ENCODE measurements at places on chromosomes 4 and X. TPM values are rescaled to one million over a fixed set of nuclear protein-coding genes. Genes with fewer than 3 reads are reported as not detected.
A peak's percentile ranks its signal among the peaks of the same experiment; 100 is the strongest.

GRCh38 chrX:10611441-10612090 is 8.8 kb downstream of the MID1 start:
- H3K27me3 ChIP-seq = peaks cover 4% of the 10 kb centered on the region
- H3K27ac ChIP-seq = no peak overlapping the region
- H3K4me3 ChIP-seq = no peak overlapping the region
- H3K4me1 ChIP-seq = no peaks in the 10 kb centered on the region

DNA sequence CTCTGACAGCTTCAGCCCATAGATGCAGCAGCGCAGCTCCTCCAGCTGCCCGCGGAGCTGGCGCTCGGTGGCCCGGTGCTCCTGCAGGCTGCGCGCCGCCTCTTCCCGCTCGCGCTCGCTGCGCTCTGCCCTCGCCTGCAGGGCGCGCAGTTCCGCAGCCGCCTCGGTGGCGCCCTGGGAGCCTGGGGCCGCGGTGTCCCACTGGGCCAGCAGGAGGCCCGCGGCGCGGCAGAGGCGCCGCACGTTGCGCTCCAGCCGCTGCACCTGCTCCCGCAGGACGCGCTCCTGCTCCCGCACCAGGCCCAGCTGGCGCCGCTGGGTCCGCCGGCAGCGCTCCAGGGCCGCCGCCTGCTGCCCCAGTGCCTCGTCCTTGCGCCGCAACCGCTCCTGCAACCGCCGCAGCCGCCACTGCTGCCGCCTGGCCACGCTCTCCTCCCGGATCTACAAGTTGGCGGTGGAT is 10.1 kb downstream of the C4orf50 start:
- no peaks in the 10 kb centered on the region for H3K36me3 ChIP-seq
- DNase-seq = no peak
- H3K27ac ChIP-seq = no peak overlapping the region
- H3K4me1 ChIP-seq = peaks cover 8% of the 10 kb centered on the region
- no peak overlapping the region for H3K4me3 ChIP-seq

DNA sequence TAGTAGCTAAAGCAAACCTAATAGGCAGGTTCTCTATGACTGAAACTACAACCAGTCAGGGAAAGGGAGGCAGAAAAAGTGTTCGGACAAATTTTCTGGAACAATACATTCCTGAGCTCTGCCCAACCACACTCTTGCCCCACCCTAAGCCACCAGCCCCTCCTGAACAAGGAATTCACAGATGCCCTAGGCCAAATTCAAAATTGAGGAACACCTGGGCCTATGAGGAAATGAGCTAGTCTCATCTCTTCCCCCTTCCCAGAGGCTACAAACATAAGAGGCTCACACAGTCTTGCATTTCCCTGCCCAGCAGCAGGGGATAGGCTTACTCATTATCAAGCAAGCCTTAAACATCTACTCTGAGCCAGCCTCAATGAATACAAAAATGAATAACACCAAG is 284.7 kb downstream of the ZNF674 start:
- no peak overlapping the region for H3K27ac ChIP-seq
- H3K4me3 ChIP-seq = no peak overlapping the region
- no peaks in the 10 kb centered on the region for H3K4me1 ChIP-seq
- DNase-seq = no peak
- no peaks in the 10 kb centered on the region for H3K36me3 ChIP-seq

DNA sequence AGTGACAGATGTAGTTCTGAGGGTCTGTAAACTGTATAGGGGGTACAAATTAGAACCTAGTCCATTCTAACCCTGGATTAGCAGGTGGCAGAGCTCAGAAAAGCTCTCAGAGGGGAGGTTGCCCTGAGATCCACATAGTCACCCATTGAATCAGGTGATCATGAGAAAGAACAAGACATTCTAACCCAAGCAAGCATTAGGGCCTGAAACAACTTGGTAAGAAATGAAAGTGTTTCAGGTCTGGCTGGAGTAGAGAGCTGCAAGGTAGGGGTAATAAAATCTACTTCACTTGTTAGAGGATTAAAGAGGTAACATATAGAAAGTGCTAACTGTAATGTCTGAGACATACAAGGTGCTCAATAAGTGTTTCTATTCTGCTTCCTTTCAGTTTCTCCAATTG is 8.8 kb upstream of the BMP2K start:
- no peak overlapping the region for H3K27ac ChIP-seq
- H3K36me3 ChIP-seq = no peaks in the 10 kb centered on the region
- no peak overlapping the region for H3K4me3 ChIP-seq
- DNase-seq = no peak
- peaks cover 5% of the 10 kb centered on the region for H3K4me1 ChIP-seq
- H3K27me3 ChIP-seq = no peaks in the 10 kb centered on the region

- H3K36me3 ChIP-seq = no peaks in the 10 kb centered on the region
- H3K27me3 ChIP-seq = no peaks in the 10 kb centered on the region
- H3K4me3 ChIP-seq = no peak overlapping the region
- peaks cover 13% of the 10 kb centered on the region for H3K4me1 ChIP-seq
- no peak overlapping the region for H3K27ac ChIP-seq
Observed at GRCh38 chr4:16661813-16662212, 236.6 kb downstream of the LDB2 start.

DNA sequence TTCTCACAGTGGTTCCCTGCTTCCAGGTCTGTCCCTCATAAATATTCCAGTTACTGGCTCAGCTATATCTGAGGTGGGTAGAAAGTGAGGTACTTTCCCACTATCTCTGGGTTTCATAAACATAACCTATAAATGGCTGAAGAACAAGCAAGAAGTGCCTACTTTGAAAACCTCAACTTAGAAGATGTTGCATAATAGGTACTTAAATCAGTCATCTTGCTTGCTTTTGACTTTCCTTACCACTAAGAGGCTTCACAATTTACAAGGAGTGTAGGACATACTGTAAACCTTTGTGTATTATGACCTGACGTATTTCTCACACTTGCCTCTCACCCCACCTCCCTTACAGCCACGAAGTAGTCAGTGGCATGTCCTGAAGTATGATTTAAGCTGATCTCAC is 145.9 kb downstream of the PCDH19 start:
- no peaks in the 10 kb centered on the region for H3K4me1 ChIP-seq
- no peaks in the 10 kb centered on the region for H3K36me3 ChIP-seq
- DNase-seq = no peak
- no peak overlapping the region for H3K4me3 ChIP-seq

GRCh38 chr4:99264927-99265326 is 25.9 kb downstream of the ADH1A start:
- no peak for DNase-seq
- H3K27ac ChIP-seq = no peak overlapping the region
- H3K4me3 ChIP-seq = no peak overlapping the region
- H3K27me3 ChIP-seq = no peaks in the 10 kb centered on the region

DNA sequence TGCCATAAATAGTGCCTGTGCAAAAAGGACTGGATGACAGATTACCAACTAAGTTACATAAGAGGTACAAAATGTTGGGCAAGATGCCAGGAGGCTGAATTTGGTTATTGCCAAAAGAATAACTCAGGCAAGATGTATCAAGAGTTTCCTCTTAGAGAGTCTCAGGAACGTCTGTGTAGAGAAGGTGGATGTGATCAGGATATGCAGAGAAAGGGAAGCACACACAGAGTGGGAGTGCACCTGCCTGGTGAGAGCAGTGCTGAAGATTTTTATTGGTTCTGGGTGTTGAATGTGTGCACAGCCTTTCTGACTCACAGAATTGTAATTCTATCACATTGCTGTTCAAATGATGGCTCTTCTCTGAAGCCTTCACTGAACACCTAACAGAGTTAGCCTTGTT is 156.8 kb upstream of the HS3ST1 start:
- no peaks in the 10 kb centered on the region for H3K36me3 ChIP-seq
- H3K4me3 ChIP-seq = no peak overlapping the region
- no peaks in the 10 kb centered on the region for H3K27me3 ChIP-seq
- no peak for DNase-seq

DNA sequence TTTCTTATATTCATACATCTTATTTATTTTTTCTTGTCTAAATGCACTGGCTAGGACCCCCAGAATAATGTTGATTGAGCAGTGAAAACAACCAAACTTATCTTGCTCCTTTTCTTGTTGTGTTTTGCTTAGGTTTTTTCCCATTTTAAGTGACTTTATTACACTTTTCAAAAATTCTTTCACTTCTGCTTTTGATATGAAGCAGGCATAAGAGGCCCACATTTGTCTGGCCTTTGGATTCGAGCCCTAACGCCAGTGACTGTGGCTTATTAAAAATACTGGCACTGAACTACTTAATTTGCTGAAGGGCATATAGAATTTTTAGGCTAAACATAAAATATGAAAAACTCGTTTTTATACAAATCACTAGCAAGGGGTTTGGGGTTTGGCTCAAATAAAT is 197.0 kb downstream of the ASB9 start:
- H3K4me1 ChIP-seq = no peaks in the 10 kb centered on the region
- H3K4me3 ChIP-seq = no peak overlapping the region
- DNase-seq = no peak
- H3K27ac ChIP-seq = no peak overlapping the region

GRCh38 chrX:153635788-153636668 is 11.0 kb upstream of the DUSP9 start:
- H3K27me3 ChIP-seq = no peaks in the 10 kb centered on the region
- peak; percentile 31 for DNase-seq
- H3K27ac ChIP-seq = no peak overlapping the region

GRCh38 chrX:88613338-88613737 is 133.7 kb upstream of the CPXCR1 start:
- no peak overlapping the region for H3K27ac ChIP-seq
- H3K36me3 ChIP-seq = no peaks in the 10 kb centered on the region
- no peaks in the 10 kb centered on the region for H3K27me3 ChIP-seq
- H3K4me3 ChIP-seq = no peak overlapping the region
- H3K4me1 ChIP-seq = no peaks in the 10 kb centered on the region
- no peak for DNase-seq

DNA sequence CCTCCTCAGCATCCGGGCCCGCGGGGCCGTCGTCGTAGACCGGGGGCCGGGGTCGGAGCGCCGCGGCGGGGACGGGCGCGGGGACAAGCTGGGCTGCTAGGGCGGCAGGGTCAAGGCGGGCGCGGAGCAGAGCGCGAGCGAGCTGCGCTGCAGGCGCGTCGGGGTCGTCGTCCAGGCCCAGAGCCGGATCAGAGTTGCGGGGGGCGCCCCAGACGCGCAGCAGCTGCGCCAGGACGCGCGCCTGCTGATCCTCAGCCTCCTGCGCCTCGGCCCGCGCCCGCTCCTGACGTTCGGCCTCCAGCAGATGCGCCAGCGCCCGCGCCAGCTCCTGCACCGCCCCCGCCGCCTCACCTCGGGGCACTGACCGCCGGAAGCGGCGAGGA is 3.5 kb downstream of the PCSK1N start:
- no peaks in the 10 kb centered on the region for H3K4me1 ChIP-seq
- no peaks in the 10 kb centered on the region for H3K36me3 ChIP-seq
- no peak overlapping the region for H3K27ac ChIP-seq
- no peak for DNase-seq

The MTM1 gene
- total RNA-seq = 16.3 TPM

DNA sequence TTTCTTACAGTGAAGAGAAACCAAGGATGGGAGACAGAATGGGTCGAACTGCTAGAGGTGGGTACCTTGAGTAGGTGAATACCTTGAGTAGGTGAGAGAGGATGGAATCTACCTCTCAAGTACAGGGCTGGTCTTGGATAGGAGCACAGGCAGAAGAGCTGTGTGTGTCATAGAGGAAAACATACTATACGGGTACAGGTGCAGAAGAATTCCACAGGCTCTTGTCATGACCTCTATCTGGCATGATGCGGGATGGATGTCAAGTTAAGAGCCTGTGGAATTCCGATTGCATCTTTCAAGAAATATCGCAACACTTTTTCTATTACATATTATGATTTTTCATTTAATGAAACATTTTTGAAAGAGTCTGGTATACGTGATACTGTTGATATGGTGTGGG is 18.0 kb upstream of the OCIAD1 start:
- no peaks in the 10 kb centered on the region for H3K4me1 ChIP-seq
- no peak for DNase-seq
- H3K27me3 ChIP-seq = no peaks in the 10 kb centered on the region
- no peaks in the 10 kb centered on the region for H3K36me3 ChIP-seq

GRCh38 chr4:72701987-72702819 is 133.2 kb upstream of the ADAMTS3 start:
- peak overlapping the region; percentile 15 for H3K4me3 ChIP-seq
- no peaks in the 10 kb centered on the region for H3K4me1 ChIP-seq
- H3K27me3 ChIP-seq = no peaks in the 10 kb centered on the region
- no peak overlapping the region for H3K27ac ChIP-seq
- DNase-seq = peak; percentile 37

The VEGFC gene
- 58.7 TPM for total RNA-seq

The CFAP99 gene
- total RNA-seq = 0.27 TPM

DNA sequence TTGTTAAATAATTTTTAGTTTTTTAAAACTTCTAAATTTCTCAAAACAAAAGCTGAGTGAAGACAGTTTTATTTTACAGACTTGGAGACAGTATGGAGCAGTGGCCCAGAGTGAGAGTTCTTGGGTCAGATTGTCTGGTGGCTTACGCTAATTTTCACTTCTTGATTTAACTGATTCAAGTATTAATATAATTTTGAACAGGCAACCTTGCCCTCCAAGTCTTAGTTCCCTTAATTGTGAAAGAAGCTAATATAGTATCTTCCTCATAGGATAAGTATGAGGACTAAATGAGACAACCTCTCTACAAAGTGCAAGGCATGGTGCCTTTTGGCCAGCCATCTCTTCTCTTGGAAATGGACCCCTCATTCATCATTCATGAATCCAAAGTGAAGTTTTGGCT is 25.4 kb downstream of the ATP7A start:
- no peaks in the 10 kb centered on the region for H3K27me3 ChIP-seq
- no peak overlapping the region for H3K27ac ChIP-seq
- H3K4me1 ChIP-seq = no peaks in the 10 kb centered on the region
- DNase-seq = no peak
- no peaks in the 10 kb centered on the region for H3K36me3 ChIP-seq

GRCh38 chrX:154019633-154020528 is at the start of gene IRAK1:
IRAK1 (minus strand) TSS chrX:154019902; CDS start chrX:154019812, 90 bp downstream.
- peak; percentile 49 for DNase-seq
- no peak within 1 kb of the TSS for H3K4me3 ChIP-seq
- no peaks in the 10 kb centered on the region for H3K36me3 ChIP-seq
- no peaks in the 10 kb centered on the region for H3K27me3 ChIP-seq

GRCh38 chrX:110321670-110322069 is 3.8 kb upstream of the AMMECR1 start:
- H3K27me3 ChIP-seq = no peaks in the 10 kb centered on the region
- H3K36me3 ChIP-seq = no peaks in the 10 kb centered on the region
- no peak overlapping the region for H3K4me3 ChIP-seq

The GLRA2 gene
- not detected for total RNA-seq

The RASGEF1B gene
- total RNA-seq = 15.5 TPM

DNA sequence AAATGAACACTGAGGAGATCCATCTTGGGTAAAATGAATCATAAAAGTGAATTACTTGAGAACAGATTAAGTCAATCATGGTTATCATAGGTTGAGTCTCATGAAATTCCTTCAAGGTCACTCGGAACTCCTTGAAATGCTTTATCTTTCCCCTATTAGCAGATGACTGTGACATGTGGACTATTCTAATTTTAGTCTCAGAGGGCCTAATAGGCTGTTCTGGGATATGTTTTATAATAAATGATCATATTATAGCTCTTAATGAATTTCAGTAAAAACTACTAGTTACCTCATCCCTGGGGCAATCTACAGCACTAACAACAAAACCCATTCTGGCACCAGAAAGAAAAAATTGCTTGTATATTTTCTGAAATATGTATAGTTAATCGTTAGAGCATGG is 44.7 kb downstream of the SPATA4 start:
- no peak for DNase-seq
- H3K36me3 ChIP-seq = no peaks in the 10 kb centered on the region
- H3K27ac ChIP-seq = no peak overlapping the region
- no peak overlapping the region for H3K4me3 ChIP-seq
- no peaks in the 10 kb centered on the region for H3K4me1 ChIP-seq
- H3K27me3 ChIP-seq = no peaks in the 10 kb centered on the region

GRCh38 chrX:114584983-114585842 is 1.3 kb downstream of the HTR2C start:
- peaks cover 12% of the 10 kb centered on the region for H3K27me3 ChIP-seq
- H3K27ac ChIP-seq = no peak overlapping the region
- DNase-seq = no peak

All from thyroid gland (tissue), 4 donors.